AG09319 (cell line): ENCODE measurements at places on chromosomes 1 and 21.

GRCh38 chr21:15293240-15293639 is 228.4 kb upstream of the NRIP1 start:
- DNase-seq, result peak; percentile 28

DNA sequence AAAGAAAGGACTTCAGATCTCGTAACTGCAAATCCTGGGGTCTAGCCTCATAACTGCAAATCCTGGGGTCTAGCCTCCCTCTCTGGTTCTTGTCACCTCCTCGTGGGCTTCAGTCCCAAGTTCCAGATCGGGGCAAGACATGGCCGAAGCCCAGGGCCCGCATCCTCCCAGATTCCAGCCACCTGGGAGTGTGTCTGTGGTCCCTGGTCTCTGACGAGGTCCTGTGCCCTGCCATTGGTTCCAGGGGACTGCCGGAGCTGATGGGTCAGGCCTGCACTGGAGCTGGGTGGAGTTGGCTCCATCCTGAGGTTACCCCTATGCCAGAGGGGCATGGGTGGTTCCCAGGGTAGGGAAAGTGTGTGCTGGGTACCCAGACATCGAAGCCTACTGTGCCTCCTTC is 17.7 kb upstream of the C1orf174 start:
- no peak for DNase-seq

DNA sequence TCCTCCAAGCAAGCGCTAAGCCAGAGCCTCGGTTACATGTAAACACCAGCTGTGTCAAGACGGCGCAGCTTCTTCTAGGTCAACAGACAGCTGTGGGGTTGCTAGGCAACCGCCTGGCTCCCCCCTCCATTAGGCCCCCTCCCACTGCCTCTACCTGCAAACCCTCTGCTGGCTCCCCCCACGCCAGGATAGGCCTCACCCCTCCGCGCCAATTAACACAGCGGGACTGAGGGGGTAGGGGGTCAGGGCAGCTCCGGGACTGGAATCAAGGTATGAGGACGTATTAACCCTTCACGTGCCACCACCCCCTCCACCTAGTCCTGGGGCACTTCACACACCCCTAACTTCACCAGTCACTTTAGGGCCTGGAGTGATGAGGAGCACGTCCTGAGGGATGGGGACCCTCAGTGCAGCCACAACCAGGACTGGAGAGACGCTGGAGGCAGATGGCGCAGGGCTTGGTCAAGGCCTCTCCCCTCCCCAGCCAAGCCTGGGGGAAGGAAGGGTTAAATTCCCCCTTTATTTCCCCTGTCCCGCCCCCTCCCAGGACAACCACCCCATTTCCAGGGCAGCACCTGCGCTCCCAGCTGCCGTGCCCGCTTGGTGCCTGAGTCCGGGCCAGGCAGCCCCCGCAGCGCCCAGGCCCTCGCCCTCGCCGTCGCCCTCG is 37.4 kb upstream of the WASF2 start:
- no peak for DNase-seq

GRCh38 chr1:183676586-183677189 is 23.6 kb upstream of the APOBEC4 start:
- DNase-seq, result no peak

GRCh38 chr1:218380125-218380977 is 35.2 kb downstream of the TGFB2 start:
- peak; percentile 81 for DNase-seq

DNA sequence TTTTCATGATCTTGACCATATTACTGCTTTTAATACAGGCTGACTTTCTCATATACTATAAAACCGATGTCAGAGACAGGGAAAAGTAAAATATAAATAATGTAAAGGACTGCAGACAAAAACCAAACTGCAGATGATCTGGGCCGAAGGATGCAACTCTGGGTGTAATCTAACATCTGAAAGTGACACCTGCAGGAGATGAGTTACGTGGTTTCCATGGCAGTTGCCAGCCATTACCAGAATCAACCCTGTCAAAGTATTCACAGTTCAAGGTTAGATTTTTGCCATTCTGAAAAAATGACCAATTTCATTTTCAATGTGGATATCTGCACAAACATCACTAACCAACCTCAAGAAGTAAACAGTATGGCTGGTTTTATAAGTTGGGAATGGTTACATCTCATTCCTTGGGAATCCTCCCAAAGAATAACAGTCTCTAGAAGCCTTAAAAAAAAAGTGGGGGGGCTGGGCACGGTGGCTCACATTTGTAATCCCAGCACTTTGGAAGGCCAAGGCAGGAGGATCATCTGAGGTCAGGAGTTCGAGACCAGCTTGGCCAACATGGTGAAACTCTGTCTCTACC is 27.7 kb downstream of the DNAJC11 start:
- no peak for DNase-seq

GRCh38 chr1:94726981-94727685 is 93.0 kb upstream of the SLC44A3 start:
- DNase-seq, result no peak

- no peak for DNase-seq
Observed at GRCh38 chr21:42973309-42973990, 912 bp upstream of the PKNOX1 start.

DNA sequence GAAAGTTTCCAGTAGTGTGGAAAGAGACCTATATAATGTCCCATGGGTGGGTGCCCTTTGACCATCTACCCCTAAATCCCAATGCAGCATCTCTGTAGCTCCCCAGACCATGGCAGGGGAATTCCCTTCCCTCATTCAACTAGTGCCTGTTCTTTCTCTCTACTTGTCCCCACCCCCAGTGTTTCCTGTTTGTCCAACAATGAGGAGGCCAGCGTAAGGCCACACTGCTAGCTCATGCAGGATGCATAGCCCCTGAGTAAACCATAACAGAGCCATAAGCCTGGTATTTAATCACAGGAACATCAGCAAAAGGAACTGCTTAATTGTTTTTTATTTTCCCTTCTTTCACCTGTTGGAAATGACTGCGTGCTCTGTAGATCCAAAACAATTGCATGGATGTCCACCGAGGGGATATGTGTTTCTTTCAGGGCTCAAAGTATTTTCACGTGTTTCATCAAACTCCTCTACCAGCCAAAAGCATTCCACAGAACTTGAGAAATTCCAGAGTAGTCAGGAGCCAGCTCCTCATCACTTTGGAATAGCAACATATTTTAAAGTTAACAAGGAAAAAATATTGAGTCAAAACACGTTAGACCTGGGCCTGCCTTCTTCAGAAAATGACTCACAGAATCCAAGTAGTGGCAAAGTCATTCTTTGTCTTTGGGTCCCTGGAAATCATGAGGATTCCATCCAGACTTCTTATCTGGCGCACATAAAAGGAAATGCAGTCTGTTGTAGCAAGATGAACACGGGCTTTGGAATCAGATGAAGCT is 162.5 kb upstream of the SGIP1 start:
- no peak for DNase-seq

GRCh38 chr21:37974081-37974480 is 57.8 kb upstream of the KCNJ6 start:
- no peak for DNase-seq

DNA sequence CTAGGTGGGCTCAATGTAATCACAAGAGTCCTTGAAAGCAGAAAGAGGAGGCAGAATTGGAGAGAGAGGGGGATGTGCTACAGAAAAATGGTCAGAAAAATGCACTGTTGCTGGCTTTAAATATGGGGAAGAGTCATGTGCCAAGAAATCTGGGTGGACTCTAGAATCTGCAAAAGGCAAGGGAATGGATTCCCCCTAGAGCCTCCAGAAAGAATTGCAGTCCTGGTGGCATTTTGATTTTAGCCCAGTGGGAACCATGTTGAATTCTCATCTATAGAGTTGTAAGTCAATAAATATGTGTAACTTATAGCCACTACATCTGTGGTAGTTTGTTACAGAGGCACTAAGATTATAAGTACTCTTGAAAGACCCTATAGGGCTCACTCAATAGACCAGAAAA is 210.3 kb downstream of the ASTN1 start:
- no peak for DNase-seq

GRCh38 chr1:210597555-210598134 is 268.9 kb downstream of the HHAT start:
- DNase-seq, result peak; percentile 79

DNA sequence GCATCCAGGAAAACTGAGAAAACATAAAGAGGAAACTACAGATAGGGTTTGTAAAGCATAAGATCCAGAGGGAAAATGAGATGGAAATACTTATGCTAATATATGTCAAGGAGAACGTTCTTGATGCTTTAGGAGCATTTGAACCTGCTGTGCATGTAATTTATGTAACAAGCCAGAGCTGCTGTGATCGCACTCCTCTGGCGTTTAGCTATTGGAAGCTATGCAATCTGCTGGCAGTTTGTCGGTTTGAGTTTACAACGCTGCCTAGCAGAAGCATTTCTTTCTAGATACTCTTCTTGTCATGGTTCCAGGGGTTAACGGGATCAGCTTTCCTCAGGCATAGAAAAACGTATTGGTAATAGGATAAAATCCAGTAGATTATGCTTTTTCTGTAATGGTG is 182.7 kb downstream of the KCNH1 start:
- DNase-seq, result no peak

DNA sequence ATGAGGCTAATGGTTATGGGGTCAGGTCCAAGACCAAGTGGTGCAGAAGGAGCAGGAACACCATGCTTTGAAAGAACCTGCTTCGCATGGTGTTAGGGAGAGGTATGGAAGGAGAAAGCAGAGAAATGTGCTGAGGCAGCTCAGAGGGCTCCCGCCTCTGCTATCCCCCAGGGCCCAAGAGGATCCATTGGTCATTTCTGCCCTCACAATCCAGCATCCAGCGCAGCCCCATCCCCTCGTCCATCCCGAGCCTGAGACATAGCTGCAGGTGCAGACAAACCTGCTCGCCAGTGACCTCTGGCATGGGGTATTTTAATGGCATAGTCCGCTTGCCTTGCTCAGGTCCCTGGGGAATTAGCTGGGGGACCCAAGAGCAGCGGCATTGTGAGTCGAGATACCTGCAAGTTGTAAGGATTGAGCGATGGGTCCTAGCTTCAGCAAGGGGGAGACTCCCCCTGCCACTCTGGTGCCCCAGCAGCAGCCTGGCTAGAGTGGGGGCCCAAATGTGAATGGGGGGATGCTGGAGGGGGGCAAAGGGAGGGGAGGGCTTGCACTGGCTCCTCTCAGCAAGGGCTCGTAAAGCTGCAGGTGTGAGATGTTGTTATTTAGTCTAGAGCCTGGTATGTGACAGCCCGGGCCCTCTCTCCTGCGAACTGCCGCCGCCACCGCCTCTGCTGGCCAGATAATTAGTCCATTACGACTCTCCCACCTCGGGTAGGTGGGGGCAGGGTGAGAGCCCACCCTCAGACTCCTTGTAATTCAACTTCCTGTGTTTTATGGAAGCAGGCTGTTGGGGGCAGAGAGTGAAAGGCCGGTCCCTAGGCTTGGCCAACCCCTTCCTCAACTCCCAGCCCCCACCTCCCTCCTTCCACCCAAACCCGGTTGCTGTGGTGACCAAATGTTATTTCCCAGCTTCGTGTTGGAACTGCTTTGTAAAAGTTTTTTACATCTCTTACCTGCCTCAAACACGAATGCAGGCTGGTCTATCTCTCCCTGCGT is 118.8 kb downstream of the RNF220 start:
- DNase-seq, result no peak

- DNase-seq, result no peak
Observed at GRCh38 chr1:197912739-197913494, 4.3 kb upstream of the LHX9 start.

- no peak for DNase-seq
Observed at GRCh38 chr21:28393279-28393678, 599.4 kb downstream of the LTN1 start.

DNA sequence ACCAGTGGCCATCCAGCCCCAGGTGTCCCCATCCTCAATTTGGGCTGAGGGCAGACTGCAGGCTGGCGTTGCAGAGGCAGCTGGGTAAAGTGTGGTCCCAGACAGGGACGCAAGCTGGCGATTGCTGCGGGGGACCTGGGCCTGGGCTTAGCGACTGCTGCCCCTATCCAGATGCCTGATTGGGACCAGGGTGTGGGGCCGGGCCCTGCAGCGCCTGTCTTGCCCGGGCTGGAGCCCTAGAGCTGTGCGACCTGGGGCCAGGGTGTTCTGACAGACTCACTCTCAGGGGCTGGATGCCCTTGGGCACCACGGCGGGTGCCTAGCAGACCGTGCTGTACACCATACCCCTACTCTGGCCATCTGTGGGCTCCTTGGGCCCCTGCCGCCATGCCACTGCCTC is 16.2 kb upstream of the FAAP20 start:
- no peak for DNase-seq

DNA sequence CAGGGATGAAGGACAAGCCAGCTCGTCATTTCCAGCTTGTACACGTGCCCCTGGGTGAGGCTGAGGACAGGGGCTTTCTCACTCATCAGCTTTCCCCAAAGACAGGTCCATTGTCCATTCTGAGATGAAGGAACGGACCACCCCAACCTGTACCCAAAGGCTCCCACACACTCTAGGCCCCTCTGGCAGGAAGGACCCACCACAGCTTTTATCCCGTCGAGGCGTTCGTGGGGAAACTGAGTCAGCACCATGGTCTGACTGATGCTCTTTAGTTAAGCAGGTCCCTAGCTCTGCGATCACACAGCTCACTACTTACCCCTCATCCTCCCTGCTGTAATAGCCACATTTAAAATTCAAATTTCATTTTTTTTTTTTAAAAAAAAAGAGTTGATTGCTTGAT is 117.3 kb downstream of the AJAP1 start:
- DNase-seq, result no peak

DNA sequence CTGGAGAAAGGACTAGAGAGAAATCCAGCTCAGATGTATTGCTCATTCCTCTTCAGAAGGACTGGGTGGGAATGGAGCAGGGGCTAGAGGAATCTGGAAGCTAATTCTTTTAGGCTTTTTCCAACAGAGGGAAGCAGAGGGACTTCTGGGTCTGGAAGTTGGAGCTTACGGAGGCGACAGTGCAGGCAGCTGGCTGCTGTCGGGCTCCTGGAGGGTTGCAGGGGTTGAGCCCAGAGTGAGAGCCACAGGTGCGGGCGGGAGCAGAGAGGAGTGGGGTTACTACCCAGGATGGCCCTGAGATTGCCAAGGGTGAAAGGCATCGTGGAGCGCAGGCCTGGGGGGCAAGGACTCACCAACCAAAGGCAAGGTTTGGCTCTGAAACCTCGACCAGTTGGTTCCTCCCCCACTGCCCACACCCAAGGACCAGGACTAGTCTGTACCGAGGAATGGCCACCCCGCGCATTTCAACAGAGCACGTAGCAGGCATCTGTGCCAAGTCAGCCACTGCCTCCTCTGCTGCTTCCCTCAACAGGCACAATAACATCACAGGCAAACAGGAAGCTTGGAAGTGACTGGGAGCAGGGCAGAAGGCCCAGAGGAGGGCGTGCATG is 22.7 kb upstream of the EDN2 start:
- no peak for DNase-seq

- no peak for DNase-seq
Observed at GRCh38 chr1:24178407-24178806, 8.7 kb downstream of the IFNLR1 start.
